T-helper 2 cell treated with Interferon-gamma antibody and Interleukin-4, amounts not matched to agents 5 μg/mL and 100 μg/mL, for 36 hours (primary cell): ENCODE measurements at places on chromosomes 5 and 9.

- H3K4me1 ChIP-seq, result peaks cover 11% of the 10 kb centered on the region
- peak overlapping the region; percentile 32 for H3K4me3 ChIP-seq
- H3K36me3 ChIP-seq, result peaks cover 26% of the 10 kb centered on the region
- H3K27ac ChIP-seq, result no peak overlapping the region
These were observed 1.4 kb upstream of the CSNK1A1 start for GRCh38 chr5:149552553-149553160.

DNA sequence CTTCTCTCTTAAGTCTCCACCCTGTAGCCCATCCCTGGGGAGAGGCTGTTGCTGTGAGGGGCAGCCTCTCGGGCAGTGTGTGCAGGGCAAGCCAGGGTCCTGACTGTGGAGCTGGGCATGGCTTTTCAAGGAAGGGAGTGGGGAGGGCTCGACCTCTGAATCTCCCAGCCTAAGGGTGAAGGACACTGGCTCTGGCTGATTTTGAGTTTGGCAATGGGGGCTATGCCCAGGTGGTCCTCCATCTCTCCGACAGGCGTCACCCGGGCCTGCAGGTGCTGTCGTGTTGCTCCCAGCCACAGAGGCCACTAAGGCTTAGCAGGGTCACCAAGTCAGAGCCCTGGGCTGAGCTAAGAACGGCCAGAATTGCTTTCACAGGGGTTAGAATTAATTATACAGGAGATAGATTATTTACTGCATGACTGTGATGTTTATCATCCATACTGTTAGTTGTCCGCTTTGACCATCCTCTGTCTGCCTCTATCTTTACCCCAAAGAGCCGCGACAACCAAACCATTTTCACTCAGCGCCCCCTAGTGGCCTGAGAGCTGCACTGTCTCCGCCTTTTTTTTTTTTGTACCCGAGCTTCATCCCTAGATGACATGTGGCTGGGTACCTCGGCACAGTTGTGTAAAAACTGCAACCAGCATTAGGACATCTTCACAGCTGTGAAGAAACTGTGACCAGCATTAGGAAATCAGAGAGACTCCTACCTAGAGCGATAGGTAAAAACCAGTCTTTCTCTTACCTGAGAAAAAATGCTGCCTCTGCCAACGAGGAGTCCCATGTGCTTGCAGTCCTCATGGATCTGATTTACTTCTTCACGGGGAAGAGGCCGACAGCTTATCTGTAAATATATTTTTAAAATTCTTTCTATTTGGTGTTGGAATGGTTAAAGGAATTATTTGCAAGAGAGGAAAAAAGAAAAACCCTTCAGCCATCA, 44.5 kb downstream of the AGXT2 start:
- no peak overlapping the region for H3K4me3 ChIP-seq
- H3K27me3 ChIP-seq, result peaks cover 31% of the 10 kb centered on the region
- peak; percentile 55 for DNase-seq
- H3K36me3 ChIP-seq, result no peaks in the 10 kb centered on the region

DNA sequence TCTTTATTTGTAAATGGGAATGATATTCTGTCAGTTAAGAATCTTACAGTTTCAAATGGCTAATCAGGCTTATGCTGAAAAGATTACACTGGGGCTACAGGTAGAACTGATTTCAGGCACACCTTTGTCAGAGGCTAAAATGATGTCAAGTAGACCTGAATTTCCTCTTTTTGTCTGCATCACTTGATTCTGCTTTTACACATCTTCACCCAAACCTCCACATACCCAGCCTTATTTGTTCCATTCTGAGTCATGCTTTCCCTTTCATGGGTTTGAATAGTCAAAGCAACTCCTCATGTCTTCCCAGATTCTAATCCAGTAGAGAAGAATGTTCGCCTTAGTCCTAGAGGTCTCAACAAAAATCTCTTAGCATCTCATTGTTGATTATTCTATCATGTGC, 156.4 kb downstream of the CWC27 start:
- H3K4me3 ChIP-seq, result no peak overlapping the region
- H3K27me3 ChIP-seq, result no peaks in the 10 kb centered on the region
- peaks cover 3% of the 10 kb centered on the region for H3K4me1 ChIP-seq
- DNase-seq, result no peak
- H3K36me3 ChIP-seq, result peaks cover 17% of the 10 kb centered on the region

DNA sequence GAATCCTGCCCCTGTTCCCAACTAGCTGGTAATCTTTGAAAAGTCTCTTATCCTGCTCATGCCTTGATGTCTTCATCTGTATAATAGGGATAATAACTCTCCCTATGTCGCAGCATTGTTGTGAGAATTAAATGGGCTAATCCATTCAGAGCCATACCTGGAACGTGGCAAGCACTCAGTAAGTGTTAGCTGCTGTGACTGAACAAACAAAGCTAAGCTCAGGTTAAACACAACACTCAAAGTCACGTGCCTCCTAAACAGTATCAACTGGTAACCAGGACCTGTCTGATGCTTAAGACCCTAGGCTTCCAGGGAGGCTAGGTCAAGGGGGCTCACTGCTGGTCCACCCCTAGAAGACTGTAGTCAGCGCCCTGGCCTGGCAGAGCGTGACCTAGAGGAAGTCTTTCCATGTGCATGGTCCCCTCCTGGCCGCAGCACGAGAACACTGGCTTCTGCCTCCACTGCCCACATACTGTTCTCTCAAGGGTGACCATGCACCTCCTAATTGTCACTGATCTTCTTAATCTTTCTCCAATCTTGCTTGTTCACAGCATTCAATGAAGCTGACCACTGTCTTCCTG, 211.1 kb downstream of the TTLL11 start:
- H3K4me1 ChIP-seq, result peaks cover 4% of the 10 kb centered on the region
- peaks cover 4% of the 10 kb centered on the region for H3K27me3 ChIP-seq
- no peak overlapping the region for H3K27ac ChIP-seq
- no peak overlapping the region for H3K4me3 ChIP-seq

GRCh38 chr5:76408104-76408654, 5.1 kb downstream of the IQGAP2 start:
- peaks cover 42% of the 10 kb centered on the region for H3K36me3 ChIP-seq
- H3K27me3 ChIP-seq, result no peaks in the 10 kb centered on the region
- H3K4me3 ChIP-seq, result no peak overlapping the region
- DNase-seq, result no peak
- H3K4me1 ChIP-seq, result peaks cover 44% of the 10 kb centered on the region

- H3K4me1 ChIP-seq, result no peaks in the 10 kb centered on the region
- no peak for DNase-seq
- H3K27ac ChIP-seq, result no peak overlapping the region
- no peak overlapping the region for H3K4me3 ChIP-seq
These were observed 91.1 kb upstream of the RNF180 start for GRCh38 chr5:64074533-64074932.

- H3K4me3 ChIP-seq, result no peak overlapping the region
- H3K27ac ChIP-seq, result no peak overlapping the region
- H3K27me3 ChIP-seq, result no peaks in the 10 kb centered on the region
- H3K4me1 ChIP-seq, result no peaks in the 10 kb centered on the region
- no peak for DNase-seq
These were observed 49.1 kb downstream of the ERAP1 start for GRCh38 chr5:96758621-96759020.

- no peak for DNase-seq
- no peaks in the 10 kb centered on the region for H3K4me1 ChIP-seq
- no peak overlapping the region for H3K27ac ChIP-seq
- no peaks in the 10 kb centered on the region for H3K27me3 ChIP-seq
- H3K4me3 ChIP-seq, result no peak overlapping the region
- no peaks in the 10 kb centered on the region for H3K36me3 ChIP-seq
These were observed 121.4 kb upstream of the TMEM161B start for GRCh38 chr5:88390096-88390441.

DNA sequence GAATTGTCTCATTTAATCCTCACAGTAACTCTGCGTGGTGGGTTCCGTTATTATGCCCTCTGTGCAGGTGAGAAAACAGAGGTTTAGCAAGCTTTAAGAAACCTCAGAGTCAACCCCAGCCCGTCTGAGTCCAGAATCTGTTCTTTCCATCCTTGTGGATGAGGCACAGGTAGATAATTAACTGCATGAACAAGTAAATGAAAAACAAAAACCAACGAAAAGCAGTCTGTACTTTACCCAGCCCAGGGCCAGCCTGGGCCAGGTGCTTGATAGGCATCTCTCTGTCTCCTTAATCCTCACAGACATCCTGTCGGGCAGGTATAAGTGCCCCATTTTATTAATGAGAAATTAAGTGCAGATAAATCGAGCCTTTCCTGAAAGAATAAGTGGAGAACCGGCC, 25.3 kb upstream of the CXCL14 start:
- peaks cover 3% of the 10 kb centered on the region for H3K27me3 ChIP-seq
- no peaks in the 10 kb centered on the region for H3K4me1 ChIP-seq
- H3K4me3 ChIP-seq, result no peak overlapping the region

GRCh38 chr5:71996789-71997188, 110.5 kb upstream of the MAP1B start:
- H3K36me3 ChIP-seq, result no peaks in the 10 kb centered on the region
- peaks cover under 1% of the 10 kb centered on the region for H3K27me3 ChIP-seq
- H3K27ac ChIP-seq, result no peak overlapping the region
- no peak for DNase-seq

- no peak for DNase-seq
- peaks cover 50% of the 10 kb centered on the region for H3K36me3 ChIP-seq
- peak overlapping the region; percentile 89 for H3K27ac ChIP-seq
- H3K27me3 ChIP-seq, result no peaks in the 10 kb centered on the region
- H3K4me1 ChIP-seq, result peaks cover 37% of the 10 kb centered on the region
- H3K4me3 ChIP-seq, result peak overlapping the region; percentile 85
These were observed 1.3 kb downstream of the EIF4EBP3 start for GRCh38 chr5:140548791-140549190.

- DNase-seq, result no peak
- H3K27me3 ChIP-seq, result peaks cover 3% of the 10 kb centered on the region
- peaks cover 25% of the 10 kb centered on the region for H3K4me1 ChIP-seq
- H3K27ac ChIP-seq, result no peak overlapping the region
- no peaks in the 10 kb centered on the region for H3K36me3 ChIP-seq
- no peak overlapping the region for H3K4me3 ChIP-seq
These were observed 54.0 kb downstream of the ALG2 start for GRCh38 chr9:99167694-99168093.

- no peak for DNase-seq
- no peaks in the 10 kb centered on the region for H3K27me3 ChIP-seq
- H3K4me3 ChIP-seq, result no peak overlapping the region
- H3K27ac ChIP-seq, result no peak overlapping the region
- no peaks in the 10 kb centered on the region for H3K36me3 ChIP-seq
These were observed 89.2 kb upstream of the GRHPR start for GRCh38 chr9:37333288-37333687.

DNA sequence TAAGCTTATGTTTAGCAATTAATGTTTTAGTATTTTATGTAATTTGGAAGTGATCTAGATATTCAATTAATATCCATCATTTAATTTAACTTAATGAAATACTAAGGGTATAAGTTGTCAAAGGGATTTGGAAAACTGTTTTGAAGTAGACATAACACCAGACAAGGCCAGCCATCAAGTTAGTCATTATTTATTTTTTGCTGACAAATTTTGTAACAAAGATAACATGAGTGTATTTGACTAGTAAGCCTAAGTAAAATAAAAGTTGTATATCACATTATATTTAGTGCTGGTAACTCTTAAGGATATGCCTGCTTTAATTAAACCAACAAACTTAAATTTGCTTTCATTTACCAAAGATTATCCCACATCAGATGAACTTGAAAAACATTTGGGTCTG, 125.9 kb upstream of the TNFAIP8 start:
- no peak overlapping the region for H3K27ac ChIP-seq
- no peaks in the 10 kb centered on the region for H3K27me3 ChIP-seq
- peaks cover 8% of the 10 kb centered on the region for H3K36me3 ChIP-seq
- no peak overlapping the region for H3K4me3 ChIP-seq
- DNase-seq, result no peak

DNA sequence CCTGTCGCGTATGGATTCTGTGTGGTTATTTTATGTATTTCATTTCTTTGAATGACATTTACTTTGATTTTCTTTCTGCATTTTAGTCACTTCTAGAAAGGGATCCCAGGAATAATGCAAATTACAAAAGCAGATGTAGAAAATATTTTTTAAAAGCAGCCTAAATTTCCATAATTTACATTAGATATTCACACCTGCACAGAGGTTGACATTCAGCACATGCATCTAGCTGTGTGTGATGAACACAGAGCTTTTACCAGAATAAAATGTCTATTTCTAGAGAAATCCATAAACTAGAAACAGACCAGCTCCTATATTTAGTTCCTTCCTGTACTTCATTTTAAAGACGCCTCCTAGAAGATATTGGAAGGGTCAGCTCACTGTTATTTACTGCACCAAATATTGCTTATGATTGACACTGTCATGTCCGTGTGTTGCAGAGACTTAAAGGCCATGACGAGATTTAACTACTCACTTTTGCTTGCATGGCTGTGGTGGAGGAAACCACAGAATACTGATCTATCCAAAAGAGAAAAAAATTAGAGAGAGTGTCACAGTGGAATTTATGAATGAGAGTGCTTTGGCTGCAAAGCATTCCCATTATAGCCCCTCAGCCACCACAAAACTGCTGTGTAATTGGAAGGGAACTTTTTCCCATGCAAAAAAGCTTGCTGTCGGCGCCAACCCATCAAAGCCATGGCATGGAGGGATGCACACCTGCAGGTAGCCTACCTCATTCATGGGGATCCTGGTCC, 58.1 kb downstream of the EBF1 start:
- no peak for DNase-seq
- no peaks in the 10 kb centered on the region for H3K36me3 ChIP-seq
- H3K27me3 ChIP-seq, result peaks cover 11% of the 10 kb centered on the region

- H3K36me3 ChIP-seq, result no peaks in the 10 kb centered on the region
- DNase-seq, result no peak
- no peak overlapping the region for H3K27ac ChIP-seq
- peaks cover 7% of the 10 kb centered on the region for H3K27me3 ChIP-seq
These were observed 9.0 kb upstream of the DIPK1B start for GRCh38 chr9:136703276-136703860.

GRCh38 chr9:18675332-18675731, 201.4 kb downstream of the ADAMTSL1 start:
- H3K27ac ChIP-seq, result no peak overlapping the region
- no peak for DNase-seq
- no peak overlapping the region for H3K4me3 ChIP-seq
- no peaks in the 10 kb centered on the region for H3K27me3 ChIP-seq

DNA sequence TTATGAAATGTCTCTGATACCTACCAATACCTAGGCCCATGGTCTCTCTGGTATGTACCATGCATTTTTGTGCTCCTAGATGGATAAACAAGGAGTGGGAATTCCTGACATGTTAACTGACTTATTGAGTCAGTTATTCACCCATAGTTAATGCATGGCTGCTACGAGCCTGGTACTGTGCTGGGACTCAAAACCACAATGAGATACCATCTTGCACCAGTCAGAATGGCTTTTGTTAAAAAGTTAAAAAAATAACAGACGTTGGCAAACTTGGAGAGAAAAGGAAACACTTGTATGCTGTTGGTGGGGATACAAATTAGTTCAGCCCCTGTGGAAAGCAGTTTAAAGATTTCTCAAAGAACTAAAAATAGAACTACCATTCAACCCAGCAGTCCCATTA, 293.8 kb downstream of the OSTF1 start:
- H3K27me3 ChIP-seq, result no peaks in the 10 kb centered on the region
- no peaks in the 10 kb centered on the region for H3K4me1 ChIP-seq
- no peak overlapping the region for H3K4me3 ChIP-seq
- no peak overlapping the region for H3K27ac ChIP-seq
- DNase-seq, result no peak
